ENCODE measurements at places on chromosomes 4 and X. TPM values are rescaled to one million over a fixed set of nuclear protein-coding genes. Genes with fewer than 3 reads are reported as not detected.

FABP2 gene
- not detected for total RNA-seq

NPNT gene
- 110 TPM for total RNA-seq

F8A3 gene
- 1.9 TPM for total RNA-seq

SPP1 gene
- 28.9 TPM for total RNA-seq

HMX1 gene
- not detected for total RNA-seq

GYPB gene
- 5.1 TPM for total RNA-seq

TLR10 gene
- total RNA-seq, result 0.41 TPM

RASL11B gene
- 2.1 TPM for total RNA-seq

TMEM271 gene
- total RNA-seq, result 0.41 TPM

TMPRSS11E gene
- 3.5 TPM for total RNA-seq

PF4V1 gene
- total RNA-seq, result not detected

WDR19 gene
- total RNA-seq, result 33.4 TPM

SORCS2 gene
- total RNA-seq, result 13.4 TPM

AADAT gene
- total RNA-seq, result 7.3 TPM

CCNQ gene
- 11.1 TPM for total RNA-seq

ETDB gene
- not detected for total RNA-seq

MAP9 gene
- total RNA-seq, result 8.8 TPM

RPS6KA6 gene
- 10.3 TPM for total RNA-seq

OPN1LW gene
- total RNA-seq, result not detected

CXCR3 gene
- total RNA-seq, result 0.92 TPM

SULT1E1 gene
- total RNA-seq, result 17.4 TPM

GALNT7 gene
- 29.3 TPM for total RNA-seq

CYBB gene
- total RNA-seq, result 9.3 TPM

TMSB15A gene
- 8.9 TPM for total RNA-seq

POF1B gene
- 6.3 TPM for total RNA-seq

POU3F4 gene
- not detected for total RNA-seq

LEF1 gene
- total RNA-seq, result 13.7 TPM

All from tongue (tissue), 3 donors.